ENCODE measurements at places on chromosomes 1 and 21.

- peak; percentile 77 for DNase-seq
Observed at GRCh38 chr1:2585318-2586092, 1.1 kb upstream of the PRXL2B start.

GRCh38 chr1:196091397-196092135 is 516.7 kb downstream of the KCNT2 start:
- no peak for DNase-seq

- no peak for DNase-seq
Observed at GRCh38 chr1:3275471-3276340, 178.8 kb upstream of the ARHGEF16 start.

GRCh38 chr1:180027949-180028445 is 73.4 kb downstream of the CEP350 start:
- DNase-seq: no peak

GRCh38 chr1:59976194-59977074 is 49.9 kb upstream of the CYP2J2 start:
- DNase-seq: peak; percentile 65

GRCh38 chr1:32714277-32714676 is 11.7 kb upstream of the SYNC start:
- no peak for DNase-seq

GRCh38 chr1:231929311-231929710 is 302.7 kb downstream of the DISC1 start:
- no peak for DNase-seq

GRCh38 chr1:121525355-121525754 is 340.6 kb downstream of the SRGAP2C start:
- DNase-seq: no peak

GRCh38 chr1:160243767-160244166 is 18.6 kb downstream of the DCAF8 start:
- no peak for DNase-seq

DNA sequence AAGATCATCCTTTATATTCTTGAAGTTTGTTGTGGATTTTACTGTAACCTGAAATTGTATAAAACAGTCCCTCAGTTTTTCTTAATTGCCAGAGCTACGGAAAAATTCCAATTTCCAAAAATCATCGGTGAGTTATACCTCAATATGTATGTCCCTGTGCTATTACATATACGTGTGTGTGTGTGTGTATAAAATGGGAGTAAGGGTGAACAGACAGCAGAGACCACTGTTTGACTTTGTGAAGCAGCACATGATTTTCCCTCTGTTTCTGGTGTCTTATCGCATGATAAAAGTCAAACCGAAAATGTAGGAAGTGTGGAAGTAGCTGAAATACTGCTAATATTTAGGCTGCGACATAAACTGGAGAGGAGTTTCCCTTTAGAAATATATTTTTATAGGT is 1.2 kb downstream of the OR2T1 start:
- peak; percentile 15 for DNase-seq

- no peak for DNase-seq
Observed at GRCh38 chr1:9312168-9312720, 19.6 kb downstream of the SPSB1 start.

DNA sequence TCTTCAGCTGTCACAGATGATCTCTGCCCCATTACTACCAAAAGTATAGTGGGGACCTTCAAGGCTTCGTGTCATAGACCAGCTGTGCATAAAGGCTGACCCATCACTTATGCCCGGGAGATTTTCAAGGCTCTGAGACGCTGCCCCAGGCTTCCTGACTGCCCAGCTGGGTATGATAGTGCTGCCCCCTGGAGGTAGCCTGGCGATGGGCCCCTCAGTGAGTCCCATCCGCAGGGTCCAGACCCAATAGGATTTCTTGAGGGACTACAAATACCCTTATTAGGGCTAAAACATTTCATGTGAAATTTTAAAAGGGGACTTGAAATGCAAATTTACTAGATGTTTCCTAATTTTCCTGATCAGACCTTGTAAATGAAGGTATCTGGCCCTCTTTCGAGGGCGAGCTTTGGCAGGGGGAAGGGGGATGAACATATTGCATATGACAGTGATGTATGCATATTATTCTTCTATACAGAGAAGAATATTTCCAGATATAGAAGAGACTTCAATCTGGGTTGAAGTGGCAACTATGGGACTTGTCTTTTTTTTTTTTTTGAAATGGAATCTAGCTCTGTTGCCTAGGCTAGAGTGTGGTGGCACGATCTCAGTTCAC is 11.7 kb upstream of the FCMR start:
- DNase-seq: peak; percentile 70

GRCh38 chr1:221865808-221866207 is 123.9 kb upstream of the DUSP10 start:
- no peak for DNase-seq

DNA sequence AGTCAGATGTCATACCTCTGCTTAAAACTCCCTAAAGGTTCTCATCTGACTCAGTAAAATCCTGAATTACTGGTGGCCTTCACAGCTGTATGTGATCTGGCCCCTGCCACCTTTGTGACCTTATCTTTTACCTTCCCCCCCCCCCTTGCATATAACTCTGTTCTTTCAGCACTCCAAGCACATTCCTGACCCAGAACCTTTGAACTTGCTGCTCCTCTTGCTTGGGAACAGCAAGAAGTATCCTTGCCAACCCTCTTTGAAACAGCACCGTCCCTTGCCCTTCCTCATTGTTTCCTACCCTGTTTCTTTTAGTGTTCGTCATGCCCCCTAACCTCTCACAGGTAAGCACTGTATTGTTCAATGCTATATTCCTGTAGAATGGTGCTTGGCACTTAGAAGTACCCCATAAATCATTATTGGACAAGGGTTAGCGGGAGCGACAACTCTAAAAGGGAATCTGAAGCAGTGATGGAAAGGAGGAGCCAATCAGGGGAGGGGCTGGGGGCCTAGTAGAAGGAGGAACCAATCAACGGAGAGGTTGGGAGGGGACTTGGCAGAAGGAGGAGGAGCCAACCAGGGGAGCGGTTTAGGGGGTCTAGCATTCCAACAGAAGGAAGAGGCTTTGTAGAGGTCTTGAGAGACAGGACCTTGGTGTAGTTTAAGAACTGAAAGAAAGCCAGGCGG is 13.9 kb downstream of the CACHD1 start:
- DNase-seq: no peak

DNA sequence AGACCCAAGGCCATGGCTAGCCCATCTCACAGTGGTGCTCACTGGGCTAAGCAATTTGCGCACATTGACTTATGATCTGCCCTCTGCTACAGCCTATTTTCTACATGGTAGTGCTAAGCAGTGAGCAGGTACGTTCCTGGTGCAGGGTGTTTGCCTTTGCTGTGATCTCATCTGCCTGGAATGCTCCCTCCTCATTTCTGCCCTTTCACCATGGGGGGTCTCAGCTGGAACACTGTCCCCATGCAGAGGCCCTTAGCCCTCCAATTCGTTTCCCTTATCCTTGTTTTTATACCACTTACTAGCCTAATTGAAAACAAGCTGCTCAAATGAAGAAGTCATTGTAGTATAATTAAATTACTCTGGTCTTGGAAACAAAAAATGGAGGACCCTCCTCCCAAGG is 2.0 kb upstream of the B3GALT5 start:
- no peak for DNase-seq

- no peak for DNase-seq
Observed at GRCh38 chr1:170097449-170097948, 23.0 kb upstream of the KIFAP3 start.

DNA sequence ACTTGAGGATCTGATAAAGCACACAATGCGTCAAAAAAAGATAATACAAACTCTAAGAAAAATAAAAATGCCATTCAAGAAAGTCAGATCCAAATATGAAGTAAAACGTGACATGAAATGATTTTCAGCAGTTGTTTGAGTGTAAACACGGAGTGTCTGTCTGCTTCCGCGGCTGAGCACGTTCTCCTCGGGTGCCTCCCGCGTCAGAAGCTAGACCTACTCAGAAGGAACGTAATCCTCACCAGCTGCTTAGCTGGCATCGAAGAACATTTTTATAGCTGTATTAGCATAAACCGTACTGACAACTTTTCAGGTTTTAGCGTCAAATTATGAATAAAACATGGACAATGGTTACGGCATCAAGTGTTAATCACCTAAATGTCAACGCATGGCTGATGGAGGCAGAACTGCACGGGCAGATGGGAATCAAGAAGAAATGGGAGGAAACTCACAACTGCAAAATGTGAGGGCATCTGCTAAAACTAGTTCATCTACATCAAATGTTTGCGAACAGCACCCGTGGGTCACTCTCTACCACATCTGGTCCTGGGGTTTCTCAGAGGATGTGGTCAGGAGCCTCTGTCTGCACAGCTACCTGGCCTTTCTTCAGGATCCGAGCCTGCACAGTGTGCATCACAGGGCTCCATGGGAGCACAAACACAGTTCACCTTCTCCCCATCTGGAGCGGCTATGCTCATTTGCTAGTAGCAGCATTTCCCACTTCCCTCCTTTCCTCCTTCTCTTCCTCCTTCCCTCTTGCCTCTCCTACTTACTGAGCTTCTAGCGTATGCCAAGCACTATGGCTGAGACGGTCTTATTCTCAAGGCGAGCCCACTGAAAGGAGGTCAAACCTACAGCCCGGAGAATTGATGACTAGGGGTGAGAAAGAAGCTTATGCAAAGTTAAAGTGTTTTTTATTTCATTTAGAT is 40.0 kb downstream of the RCAN1 start:
- no peak for DNase-seq

DNA sequence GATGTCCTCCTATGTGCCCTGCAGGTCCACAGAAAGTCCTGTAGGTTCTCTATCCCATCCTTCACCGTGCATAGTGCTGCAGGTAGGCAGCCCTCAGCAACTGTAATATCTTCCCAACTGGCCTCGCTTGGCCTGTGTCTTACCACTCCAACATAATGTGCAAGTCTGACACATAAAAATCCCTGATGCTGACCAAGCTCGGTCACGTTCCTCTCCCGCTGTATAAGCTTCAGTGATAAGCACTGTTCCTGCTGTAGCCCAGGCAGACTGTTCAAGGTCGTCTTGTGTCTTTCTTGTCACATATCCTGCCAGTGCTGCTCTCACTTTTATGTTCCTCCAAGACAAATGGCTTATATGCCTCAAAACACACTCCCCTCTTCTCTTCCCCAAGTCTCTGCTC is 19.4 kb upstream of the KCNE1 start:
- DNase-seq: no peak

- peak; percentile 65 for DNase-seq
Observed at GRCh38 chr1:93814059-93814794, 64.8 kb downstream of the DNTTIP2 start.

DNA sequence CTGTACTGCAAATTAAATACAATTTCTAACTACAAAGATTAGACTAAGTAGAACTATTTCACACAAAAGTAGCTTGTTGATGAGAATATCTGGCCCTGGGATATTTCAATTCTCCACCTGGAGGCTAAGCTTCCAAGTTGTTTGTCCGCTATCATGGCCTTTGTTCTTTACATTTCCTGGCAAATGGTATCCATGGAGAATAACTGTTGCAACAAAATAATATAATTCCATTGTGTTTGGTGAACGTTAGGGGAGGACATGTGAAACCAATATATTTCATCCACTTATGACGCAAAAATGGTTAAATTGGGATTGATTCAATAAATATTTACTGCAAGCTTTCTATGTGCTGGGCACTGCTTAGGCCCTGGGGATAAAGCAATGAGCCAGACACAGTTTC is 565.4 kb downstream of the PTPRC start:
- no peak for DNase-seq

DNA sequence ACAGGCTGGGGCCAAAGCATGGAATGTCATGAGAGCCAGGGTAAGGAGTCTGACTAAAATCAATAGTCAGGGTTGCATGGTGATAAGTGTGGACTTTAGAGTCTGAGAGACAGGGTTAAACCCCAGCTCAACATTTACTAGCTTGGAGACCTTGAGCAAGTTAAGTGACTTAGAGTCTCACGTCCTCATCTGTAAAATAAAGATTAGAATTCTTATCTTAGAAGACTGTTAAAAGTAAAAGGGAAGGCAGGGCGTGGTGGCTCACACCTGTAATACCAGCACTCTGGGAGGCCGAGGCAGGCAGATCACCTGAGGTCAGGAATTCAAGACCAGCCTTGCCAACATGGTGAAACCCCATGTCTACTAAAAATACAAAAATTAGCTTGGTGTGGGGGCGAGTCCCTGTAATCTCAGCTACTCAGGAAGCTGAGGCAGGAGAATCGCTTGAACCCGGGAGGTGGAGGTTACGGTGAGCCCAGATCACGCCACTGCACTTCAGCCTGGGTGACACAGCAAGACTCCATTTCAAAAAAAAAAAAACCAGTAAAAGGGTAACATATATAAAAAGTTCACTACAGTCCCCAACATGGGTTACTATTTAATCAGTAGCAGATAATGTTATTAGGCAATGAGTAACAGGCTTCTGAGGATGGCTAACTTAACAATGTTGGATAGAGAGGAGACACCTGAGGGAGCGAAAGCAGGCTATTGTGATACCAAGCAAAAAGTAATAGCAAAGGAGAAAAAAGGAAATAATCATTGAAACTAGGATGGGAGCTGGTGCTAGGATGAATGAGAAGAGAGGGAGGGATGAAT is 20.8 kb downstream of the TMCO1 start:
- DNase-seq: no peak

- no peak for DNase-seq
Observed at GRCh38 chr1:88799491-88799890, 91.9 kb downstream of the GTF2B start.

DNA sequence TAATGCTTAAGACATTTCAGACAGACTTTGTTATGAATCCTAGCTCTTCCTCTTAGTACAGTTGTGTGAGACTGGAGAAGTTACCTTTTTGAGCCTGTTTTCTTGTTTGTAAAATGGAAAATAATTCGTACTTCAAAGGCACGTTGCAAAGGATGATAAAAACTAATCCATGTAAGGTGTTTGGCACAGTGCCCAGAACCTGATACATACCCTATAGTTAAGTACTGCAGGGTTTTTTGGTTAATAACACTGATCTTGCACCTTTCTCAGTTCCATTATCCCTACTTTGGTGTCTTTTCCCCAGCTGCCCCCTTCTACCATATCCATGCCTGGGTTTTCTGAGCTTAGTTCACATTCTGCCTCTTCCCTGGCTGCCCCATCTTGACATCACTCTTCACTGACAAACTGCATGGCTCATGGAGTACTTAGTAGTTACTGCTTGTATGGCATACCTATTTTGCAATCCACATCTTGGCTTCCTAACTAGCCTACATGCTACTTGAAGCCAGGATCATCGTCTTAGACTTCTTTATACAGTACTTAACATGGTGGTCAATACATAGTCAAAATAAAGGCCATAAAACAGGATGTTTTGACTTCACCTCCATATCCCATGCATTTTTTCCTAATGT is 10.1 kb downstream of the CCDC185 start:
- no peak for DNase-seq

DNA sequence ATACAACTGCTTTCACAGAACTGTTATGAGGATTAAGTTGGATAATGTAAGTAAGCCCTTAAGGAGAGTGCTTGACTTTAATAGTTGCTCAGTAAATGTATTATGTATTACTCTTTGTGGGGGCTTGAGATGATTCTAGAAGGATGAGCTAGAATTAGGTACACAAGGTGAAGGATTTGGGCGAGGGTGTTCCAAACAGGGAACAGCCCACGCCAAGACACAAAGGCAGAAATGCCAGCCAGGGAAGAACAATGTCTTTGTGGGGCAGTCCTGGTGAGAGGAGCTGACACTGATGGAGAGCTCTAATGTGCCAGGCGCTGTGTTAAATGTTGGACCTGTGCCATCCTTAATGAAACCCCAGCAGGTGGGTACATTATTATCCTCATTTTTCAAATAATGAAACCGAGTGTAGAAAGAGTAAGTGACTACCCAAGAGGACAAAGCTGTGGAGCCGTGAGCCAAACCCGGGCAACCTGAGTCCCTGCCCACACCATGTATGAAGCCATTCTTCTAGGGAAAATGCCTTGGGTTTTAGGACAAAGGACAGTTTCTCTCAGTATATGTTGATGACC is 362.4 kb downstream of the HHAT start:
- DNase-seq: no peak

- no peak for DNase-seq
Observed at GRCh38 chr1:67653304-67653703, 31.7 kb upstream of the GADD45A start.

All from GM13977 (cell line).